ENCODE measurements at places on chromosomes 2 and 18.

- DNase-seq: no peak
Measured at GRCh38 chr2:113203217-113203530, 29.4 kb downstream of the PSD4 start.

- DNase-seq: no peak
Measured at GRCh38 chr2:226338825-226339224, 460.8 kb downstream of the IRS1 start.

GRCh38 chr2:61906186-61906470 lies 654 bp downstream of the COMMD1 start:
- DNase-seq: no peak

DNA sequence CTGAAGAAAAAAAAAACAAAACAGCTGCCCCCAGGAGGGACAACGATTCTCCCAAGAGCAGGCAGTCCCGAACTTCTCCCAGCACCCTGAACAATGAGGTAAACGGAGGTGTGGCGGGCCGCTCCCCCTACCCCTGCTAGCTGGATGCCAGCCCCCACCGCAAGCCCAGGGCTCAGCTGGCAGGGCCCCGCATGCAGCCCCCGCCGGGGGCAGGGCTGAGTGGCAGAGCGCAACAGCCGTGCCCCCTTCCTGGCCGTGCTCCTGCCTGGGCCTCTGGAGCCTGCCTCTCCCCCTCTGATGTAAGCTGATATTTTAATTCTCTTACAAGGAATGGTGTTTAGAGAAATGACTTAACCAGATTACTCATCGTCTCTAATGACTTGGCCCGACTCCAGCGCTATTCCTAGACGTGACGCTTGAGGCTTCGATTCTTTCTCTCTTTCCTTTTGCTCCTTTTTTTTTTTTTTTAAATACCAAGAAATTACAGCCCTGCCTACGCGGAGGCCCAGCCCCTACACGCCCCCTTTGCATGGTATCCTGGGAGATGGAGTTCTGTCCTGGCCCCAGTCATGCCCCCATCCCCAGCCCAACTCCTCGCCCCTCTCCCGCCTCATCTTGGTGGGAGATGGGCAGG lies 4.6 kb upstream of the ARID5A start:
- DNase-seq: peak; percentile 86

DNA sequence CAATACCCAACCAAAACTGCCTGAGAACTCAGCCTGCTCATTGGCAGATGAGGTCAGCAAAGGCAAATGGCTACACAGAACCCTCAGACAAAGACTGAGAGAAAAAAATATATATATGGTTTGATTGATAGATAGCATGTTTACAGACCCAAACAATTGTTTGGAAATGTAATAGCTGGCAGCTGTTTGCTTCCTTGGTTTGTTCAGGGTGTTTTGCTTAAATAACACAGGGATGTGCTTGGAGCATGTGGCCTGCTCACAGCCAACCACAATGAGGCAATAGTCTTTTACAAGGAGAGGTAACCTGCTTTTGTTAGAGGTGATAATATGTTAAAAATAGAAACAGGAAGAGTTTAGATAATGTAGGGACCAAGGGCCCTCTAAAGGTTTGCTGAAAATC lies 84.5 kb downstream of the PDK1 start:
- no peak for DNase-seq

DNA sequence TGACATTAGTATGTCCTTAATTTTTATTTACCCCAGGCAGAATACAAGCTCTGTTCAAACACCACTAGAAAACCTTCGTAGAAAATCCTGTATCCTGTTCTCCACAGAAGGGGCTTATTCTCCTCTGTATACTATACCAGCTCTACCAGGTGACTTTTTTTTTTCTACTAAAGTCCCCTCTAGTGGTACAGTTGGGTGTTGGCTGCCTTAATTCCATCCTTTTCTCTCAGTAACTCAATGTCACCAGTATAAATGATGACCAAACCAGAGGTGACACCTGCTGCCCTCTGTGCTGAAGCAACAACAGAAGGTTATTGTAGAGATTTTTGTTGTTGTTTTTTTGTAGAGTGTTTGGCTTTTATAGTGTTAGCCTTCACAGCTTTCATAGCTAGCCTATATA lies 1322.0 kb downstream of the LRP1B start:
- no peak for DNase-seq

DNA sequence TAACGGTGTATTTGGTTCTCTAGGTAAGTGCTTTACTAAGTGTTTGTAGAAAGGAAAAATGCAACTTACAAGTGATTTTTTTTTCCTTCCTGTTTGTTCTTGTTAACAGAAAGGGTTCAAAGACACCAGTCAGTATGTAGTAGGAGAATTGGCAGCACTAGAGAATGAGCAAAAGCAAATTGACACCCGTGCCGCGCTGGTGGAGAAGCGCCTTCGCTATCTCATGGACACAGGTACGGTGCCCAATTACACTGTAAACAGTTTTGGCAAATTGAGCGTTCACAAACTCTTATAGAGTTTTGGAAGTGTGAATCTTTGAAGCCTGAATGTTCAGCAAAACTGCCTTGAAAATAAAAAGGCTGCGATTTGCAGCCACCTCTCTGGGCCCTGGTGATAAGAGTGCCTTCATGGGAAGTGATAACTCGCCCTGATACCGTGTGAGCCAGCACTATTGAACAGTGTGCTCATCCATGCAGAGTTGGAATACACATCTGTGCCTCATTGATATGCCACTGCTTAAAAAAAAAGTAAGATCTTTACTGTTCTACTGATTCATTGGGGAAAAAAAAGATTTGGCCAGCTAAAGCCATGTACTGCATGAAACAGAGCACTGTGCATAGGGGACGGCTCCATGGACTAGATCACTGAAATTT lies 54.0 kb upstream of the OTX1 start:
- DNase-seq: no peak

DNA sequence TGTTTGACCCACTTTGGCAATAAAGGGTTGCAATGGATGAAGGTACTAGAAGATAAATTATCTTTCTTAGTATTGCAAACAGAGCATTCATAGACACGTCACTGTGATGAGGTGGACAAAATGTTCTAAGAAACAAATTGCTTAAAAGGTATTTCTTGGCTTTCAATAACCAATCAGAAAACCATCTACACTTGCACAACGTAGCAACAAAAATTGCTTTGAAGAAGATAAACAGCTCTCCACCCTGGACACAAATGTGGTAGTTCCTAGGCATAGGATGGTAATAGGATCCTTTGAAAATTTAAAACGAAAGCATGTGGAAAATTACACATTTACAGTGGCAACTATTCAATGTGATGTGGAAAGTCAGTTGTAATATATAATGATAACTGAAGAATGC lies 439.9 kb upstream of the ETAA1 start:
- DNase-seq: no peak

- no peak for DNase-seq
Measured at GRCh38 chr2:128622371-128622770, 303.7 kb upstream of the HS6ST1 start.

DNA sequence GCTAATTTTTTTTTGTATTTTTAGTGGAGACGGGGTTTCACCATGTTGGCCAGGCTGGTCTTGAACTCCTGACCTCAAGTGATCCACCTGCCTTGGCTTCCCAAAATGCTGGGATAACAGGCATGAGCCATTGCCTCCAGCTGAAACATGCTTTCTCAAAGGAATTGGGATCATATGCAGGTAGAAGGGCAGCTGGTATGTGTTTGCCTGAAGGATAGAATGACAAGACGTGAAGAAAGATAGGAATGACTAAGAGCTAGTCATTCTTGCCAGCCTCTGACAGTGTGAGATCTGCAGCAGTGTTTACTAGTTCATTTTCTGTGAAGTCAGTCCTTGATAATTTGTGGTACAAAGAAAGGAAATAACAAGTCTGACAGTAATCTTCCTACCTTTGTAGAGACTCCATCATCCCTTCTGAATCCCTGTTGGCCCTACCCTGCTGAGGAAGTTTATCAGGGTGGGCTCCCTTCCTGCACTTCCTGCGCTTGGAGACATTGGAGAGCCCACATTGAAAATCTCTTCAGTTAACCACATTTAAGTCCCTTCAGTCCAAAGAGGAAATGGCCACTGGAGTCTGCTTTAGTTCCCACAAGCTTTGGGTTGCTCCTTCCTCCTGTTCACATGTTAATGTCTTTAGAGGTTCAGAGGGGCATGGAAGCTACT lies 14.7 kb downstream of the CFLAR start:
- DNase-seq: no peak

DNA sequence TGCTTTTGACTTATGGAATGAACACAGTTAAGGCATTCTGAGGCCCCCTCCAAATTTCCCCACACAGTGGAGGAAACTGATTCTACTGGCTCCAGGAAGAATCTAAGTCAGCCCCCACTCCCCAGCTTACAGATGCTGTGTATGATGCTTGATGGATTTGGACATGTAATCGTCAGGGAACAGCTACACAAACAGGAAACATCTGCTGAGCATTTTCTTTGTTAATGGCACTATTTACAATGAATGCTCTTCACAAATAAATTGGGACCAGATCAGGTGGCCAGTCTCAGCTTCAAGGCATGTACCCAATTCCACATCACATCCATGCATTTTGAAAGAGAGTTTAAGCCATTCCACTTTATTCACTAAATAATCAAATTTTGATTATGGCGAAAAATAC lies 562.3 kb downstream of the SOX11 start:
- no peak for DNase-seq

- no peak for DNase-seq
Measured at GRCh38 chr2:218223046-218223445, 6.1 kb downstream of the ARPC2 start.

- no peak for DNase-seq
Measured at GRCh38 chr2:10709290-10709939, 12.0 kb upstream of the ATP6V1C2 start.

- DNase-seq: no peak
Measured at GRCh38 chr2:144020047-144020446, 499.9 kb downstream of the ZEB2 start.

GRCh38 chr18:46481847-46482245 lies 175.2 kb downstream of the LOXHD1 start:
- no peak for DNase-seq

Data from stimulated activated CD4-positive, alpha-beta T cell treated with anti-CD3 and anti-CD28 coated beads, Interleukin-4, amount 100 ng/mL, for 48 hours (primary cell).